ENCODE measurements at places on chromosomes 3 and 15.

GRCh38 chr15:99099661-99100060, 5.2 kb upstream of the SYNM start:
- H3K27me3 ChIP-seq, result peaks cover 80% of the 10 kb centered on the region
- H3K4me1 ChIP-seq, result no peaks in the 10 kb centered on the region
- peaks cover 6% of the 10 kb centered on the region for H3K36me3 ChIP-seq
- no peak overlapping the region for H3K27ac ChIP-seq

DNA sequence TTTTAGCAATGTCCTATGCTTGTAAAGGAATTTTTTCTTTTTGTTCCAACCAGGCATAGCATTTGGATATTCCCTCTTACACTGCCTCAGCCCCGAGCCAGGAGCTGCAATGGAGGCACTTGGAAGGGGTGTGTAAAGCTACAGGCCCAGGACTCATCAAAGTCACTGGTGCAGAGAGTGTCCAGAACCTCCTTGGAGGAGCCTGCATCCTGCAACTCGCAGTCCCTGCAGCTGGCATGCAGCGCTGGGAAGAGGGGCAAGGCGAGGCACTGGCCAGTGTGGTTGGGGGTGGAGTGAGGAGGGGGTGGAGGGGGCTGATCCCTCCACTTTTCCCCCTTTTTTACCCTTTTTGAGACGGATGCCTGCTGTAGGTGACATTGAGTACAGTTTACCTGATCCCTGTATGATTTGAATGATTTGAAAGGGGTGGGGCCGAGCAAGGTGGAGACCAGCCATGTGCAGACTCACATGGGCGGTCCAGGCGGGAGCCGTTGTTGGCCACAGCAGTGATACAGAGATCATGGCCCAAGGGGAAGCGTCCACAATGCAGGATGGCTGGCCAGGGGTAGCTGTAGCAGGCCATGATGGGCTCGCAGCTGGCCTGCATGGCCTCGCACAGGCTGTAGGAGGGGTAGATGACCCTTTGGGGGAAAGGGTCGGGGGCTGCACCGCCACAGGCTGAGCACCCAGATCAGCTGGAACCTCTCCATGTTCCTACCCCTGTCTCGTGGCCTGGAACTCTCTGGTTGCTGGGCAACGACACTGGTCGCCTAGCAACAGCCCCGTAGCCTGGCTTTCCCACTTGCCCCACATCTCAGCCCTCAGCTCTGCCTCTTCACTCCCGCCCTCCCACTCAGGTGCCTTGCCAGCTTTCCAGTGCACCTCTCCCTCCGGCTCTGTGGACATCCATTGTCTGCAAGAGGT, 7.9 kb downstream of the P4HTM start:
- DNase-seq, result no peak
- no peak overlapping the region for H3K4me3 ChIP-seq
- no peak overlapping the region for H3K27ac ChIP-seq

DNA sequence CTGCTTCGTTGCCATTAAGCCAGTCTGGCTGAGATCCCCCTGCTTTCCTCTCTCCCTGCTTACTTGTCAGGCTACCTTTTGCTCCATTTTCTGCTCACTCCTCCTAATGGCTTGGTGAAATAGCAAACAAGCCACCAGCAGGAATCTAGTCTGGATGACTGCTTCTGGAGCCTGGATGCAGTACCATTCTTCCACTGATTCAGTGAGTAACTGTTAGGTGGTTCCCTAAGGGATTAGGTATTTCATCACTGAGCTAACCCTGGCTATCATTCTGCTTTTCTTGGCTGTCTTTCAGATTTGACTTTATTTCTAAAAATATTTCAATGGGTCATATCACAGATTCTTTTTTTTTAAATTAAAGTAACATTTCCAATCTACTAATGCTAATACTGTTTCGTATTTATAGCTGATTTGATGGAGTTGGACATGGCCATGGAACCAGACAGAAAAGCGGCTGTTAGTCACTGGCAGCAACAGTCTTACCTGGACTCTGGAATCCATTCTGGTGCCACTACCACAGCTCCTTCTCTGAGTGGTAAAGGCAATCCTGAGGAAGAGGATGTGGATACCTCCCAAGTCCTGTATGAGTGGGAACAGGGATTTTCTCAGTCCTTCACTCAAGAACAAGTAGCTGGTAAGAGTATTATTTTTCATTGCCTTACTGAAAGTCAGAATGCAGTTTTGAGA, 25.0 kb downstream of the CTNNB1 start:
- peaks cover 53% of the 10 kb centered on the region for H3K36me3 ChIP-seq
- H3K27ac ChIP-seq, result peak overlapping the region; percentile 44
- no peaks in the 10 kb centered on the region for H3K27me3 ChIP-seq
- DNase-seq, result no peak
- H3K4me1 ChIP-seq, result peaks cover 70% of the 10 kb centered on the region

- H3K27ac ChIP-seq, result no peak overlapping the region
- H3K36me3 ChIP-seq, result no peaks in the 10 kb centered on the region
- H3K4me3 ChIP-seq, result no peak overlapping the region
- H3K4me1 ChIP-seq, result no peaks in the 10 kb centered on the region
- no peaks in the 10 kb centered on the region for H3K27me3 ChIP-seq
- no peak for DNase-seq
Observed at GRCh38 chr3:62672988-62673313, 202.3 kb downstream of the CADPS start.

- H3K4me3 ChIP-seq, result no peak overlapping the region
- no peaks in the 10 kb centered on the region for H3K36me3 ChIP-seq
- no peak for DNase-seq
- H3K27me3 ChIP-seq, result no peaks in the 10 kb centered on the region
Observed at GRCh38 chr3:147701195-147701594, 292.0 kb downstream of the ZIC1 start.

GRCh38 chr3:129596194-129597086, 10.0 kb downstream of the PLXND1 start:
- H3K4me1 ChIP-seq, result peaks cover 73% of the 10 kb centered on the region
- H3K27me3 ChIP-seq, result no peaks in the 10 kb centered on the region
- DNase-seq, result no peak
- no peak overlapping the region for H3K4me3 ChIP-seq

- H3K4me3 ChIP-seq, result no peak overlapping the region
- DNase-seq, result no peak
- no peaks in the 10 kb centered on the region for H3K4me1 ChIP-seq
- H3K36me3 ChIP-seq, result peaks cover 7% of the 10 kb centered on the region
- no peak overlapping the region for H3K27ac ChIP-seq
Observed at GRCh38 chr15:76465728-76466127, 129.2 kb downstream of the ISL2 start.

- no peak overlapping the region for H3K27ac ChIP-seq
- peaks cover 6% of the 10 kb centered on the region for H3K36me3 ChIP-seq
Observed at GRCh38 chr3:114418724-114419543, 125.1 kb downstream of the TIGIT start.

- no peak overlapping the region for H3K4me3 ChIP-seq
- H3K27me3 ChIP-seq, result peaks cover 43% of the 10 kb centered on the region
- H3K27ac ChIP-seq, result no peak overlapping the region
Observed at GRCh38 chr3:115828401-115828800, 205.1 kb downstream of the GAP43 start.

DNA sequence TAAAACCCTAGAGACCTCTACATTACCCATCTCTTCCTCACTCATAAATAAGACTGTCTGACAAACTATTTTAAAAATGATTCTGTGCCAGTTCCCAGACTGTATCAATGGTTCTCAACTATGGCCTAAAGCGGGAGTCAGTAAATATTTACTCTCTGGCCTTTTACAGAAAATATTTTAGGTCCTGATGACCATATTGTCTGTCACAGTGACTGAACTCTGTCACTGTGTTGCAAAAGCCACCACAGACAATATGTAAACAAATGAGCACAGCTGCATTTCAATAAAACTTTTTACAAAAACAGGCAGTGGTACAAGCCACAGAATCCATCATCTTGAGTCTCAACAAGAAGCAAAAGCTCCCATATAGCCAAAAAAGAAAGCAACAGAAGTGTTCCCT, 45.4 kb downstream of the PLOD2 start:
- H3K4me3 ChIP-seq, result no peak overlapping the region
- H3K36me3 ChIP-seq, result no peaks in the 10 kb centered on the region

GRCh38 chr3:146650691-146651442, 45.7 kb upstream of the PLSCR5 start:
- no peak for DNase-seq
- no peaks in the 10 kb centered on the region for H3K4me1 ChIP-seq
- no peaks in the 10 kb centered on the region for H3K27me3 ChIP-seq

- no peaks in the 10 kb centered on the region for H3K36me3 ChIP-seq
- no peaks in the 10 kb centered on the region for H3K27me3 ChIP-seq
- H3K4me1 ChIP-seq, result peaks cover 11% of the 10 kb centered on the region
- peak overlapping the region; percentile 61 for H3K27ac ChIP-seq
- DNase-seq, result no peak
- H3K4me3 ChIP-seq, result no peak overlapping the region
Observed at GRCh38 chr15:63446255-63446654, 58.1 kb upstream of the USP3 start.

GRCh38 chr3:138472141-138472825, 37.9 kb downstream of the ESYT3 start:
- no peak overlapping the region for H3K4me3 ChIP-seq
- H3K4me1 ChIP-seq, result no peaks in the 10 kb centered on the region
- no peak overlapping the region for H3K27ac ChIP-seq
- no peaks in the 10 kb centered on the region for H3K36me3 ChIP-seq

DNA sequence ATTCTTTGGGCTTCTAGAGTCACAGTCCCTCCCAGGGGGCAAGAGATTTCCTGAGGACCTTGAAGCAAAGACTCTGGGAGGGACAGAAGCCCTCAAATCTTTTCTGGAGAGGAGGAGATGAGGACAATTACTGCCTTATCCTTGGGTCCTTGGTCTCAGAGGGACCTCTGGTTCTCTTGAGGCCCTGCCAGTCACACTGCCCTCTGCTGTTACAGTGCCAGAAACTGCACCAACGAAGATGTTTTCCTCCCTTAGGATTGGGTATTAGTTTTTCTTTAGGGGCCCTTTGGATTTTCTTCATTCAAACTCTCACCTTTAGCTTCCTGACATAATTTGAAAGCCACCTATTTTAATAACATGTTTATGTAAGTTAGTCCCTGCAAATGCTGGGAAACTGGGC, 58.2 kb upstream of the SCN5A start:
- no peak overlapping the region for H3K27ac ChIP-seq
- H3K4me1 ChIP-seq, result no peaks in the 10 kb centered on the region
- H3K4me3 ChIP-seq, result no peak overlapping the region
- peaks cover 39% of the 10 kb centered on the region for H3K27me3 ChIP-seq
- no peak for DNase-seq

- H3K4me3 ChIP-seq, result no peak overlapping the region
- H3K36me3 ChIP-seq, result peaks cover 6% of the 10 kb centered on the region
- peaks cover 4% of the 10 kb centered on the region for H3K4me1 ChIP-seq
- H3K27ac ChIP-seq, result no peak overlapping the region
Observed at GRCh38 chr3:128609294-128609693, 41.3 kb downstream of the RPN1 start.

GRCh38 chr3:101629219-101629618, 47.7 kb downstream of the ZBTB11 start:
- no peaks in the 10 kb centered on the region for H3K4me1 ChIP-seq
- H3K27me3 ChIP-seq, result no peaks in the 10 kb centered on the region
- no peaks in the 10 kb centered on the region for H3K36me3 ChIP-seq
- DNase-seq, result no peak
- no peak overlapping the region for H3K4me3 ChIP-seq
- no peak overlapping the region for H3K27ac ChIP-seq

- H3K4me3 ChIP-seq, result no peak overlapping the region
- peaks cover 22% of the 10 kb centered on the region for H3K27me3 ChIP-seq
- no peak overlapping the region for H3K27ac ChIP-seq
Observed at GRCh38 chr3:102206511-102207031, 228.2 kb upstream of the ZPLD1 start.

DNA sequence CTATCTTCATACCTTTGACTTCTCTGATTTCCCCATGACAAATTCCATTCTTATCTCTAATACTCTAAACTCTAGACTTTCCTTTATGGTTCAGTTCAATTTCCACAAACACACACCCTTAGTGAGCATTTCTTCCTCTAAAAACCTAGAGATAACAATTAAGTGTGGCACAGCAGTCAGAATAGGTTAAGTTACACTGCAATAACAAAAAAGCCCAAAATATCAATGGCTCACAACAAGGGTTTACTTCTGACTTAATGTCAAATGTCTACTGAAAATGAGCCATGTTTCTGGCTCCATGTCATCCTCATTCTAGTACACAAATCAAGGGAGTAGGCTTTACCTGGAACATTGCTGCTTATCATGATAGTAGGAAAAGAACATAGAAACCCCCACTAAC, 123.8 kb downstream of the TAFA4 start:
- H3K27me3 ChIP-seq, result no peaks in the 10 kb centered on the region
- H3K27ac ChIP-seq, result no peak overlapping the region

DNA sequence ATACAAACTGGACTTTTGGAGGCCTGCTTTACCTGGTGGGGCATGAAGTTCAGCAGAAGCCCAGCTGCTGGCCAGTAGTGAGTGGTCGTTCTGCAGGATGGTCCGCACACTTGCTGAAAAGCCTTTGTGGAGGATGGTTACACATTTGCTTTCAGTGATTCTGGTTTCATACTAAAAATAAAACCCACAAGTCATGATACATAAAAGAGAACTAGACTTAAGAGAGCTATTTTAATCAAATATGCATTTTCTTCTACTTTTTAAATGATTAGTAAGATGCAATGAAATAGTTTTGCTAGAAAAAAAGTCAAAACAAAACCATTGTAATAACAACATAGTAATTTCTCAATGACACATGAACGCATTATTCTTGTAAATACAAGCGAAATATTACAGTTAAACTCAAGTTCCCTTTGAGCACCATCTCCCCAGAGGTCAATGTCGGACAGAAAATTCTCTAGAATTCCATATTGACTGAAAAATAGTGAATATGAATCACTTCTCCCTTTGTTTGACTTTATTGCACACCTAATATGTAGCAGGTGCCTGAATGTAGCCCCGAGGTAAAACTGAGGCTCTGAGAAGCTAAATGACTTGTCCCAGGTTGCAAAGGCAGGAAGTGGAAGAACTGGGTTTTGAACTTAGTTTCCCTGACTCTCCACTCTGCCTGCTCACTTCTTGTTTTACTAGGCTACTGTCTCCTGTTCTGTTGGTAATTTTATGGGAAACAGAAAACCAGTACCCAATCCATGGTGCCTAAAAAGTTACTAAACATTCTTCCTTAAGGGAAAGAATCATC, 8.3 kb downstream of the IL5RA start:
- H3K4me3 ChIP-seq, result no peak overlapping the region
- no peak for DNase-seq
- H3K36me3 ChIP-seq, result no peaks in the 10 kb centered on the region
- H3K27me3 ChIP-seq, result peaks cover 11% of the 10 kb centered on the region
- no peaks in the 10 kb centered on the region for H3K4me1 ChIP-seq
- no peak overlapping the region for H3K27ac ChIP-seq

DNA sequence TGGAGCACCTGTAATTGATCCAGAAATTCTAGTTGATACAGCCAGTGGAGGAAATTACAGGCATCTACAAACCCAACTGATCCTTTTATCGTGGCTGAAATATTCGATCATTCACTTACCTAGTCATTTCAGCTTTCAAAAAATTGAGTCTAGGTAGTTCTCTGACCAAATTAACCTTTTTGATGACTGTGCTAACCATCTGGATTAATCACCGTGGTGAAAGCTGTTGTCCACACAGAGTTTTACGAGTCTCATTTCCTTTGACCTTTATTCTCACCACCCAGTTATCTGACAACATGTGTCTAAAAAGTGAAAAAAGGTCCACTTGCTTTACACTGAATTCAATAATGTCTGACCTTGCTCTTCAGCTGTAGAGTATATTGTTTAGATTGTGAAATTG, 354.3 kb downstream of the AGBL1 start:
- H3K27me3 ChIP-seq, result peaks cover 17% of the 10 kb centered on the region
- no peak overlapping the region for H3K27ac ChIP-seq
- DNase-seq, result no peak
- no peak overlapping the region for H3K4me3 ChIP-seq
- H3K36me3 ChIP-seq, result no peaks in the 10 kb centered on the region

GRCh38 chr3:4019501-4019900, 220.3 kb downstream of the LRRN1 start:
- no peaks in the 10 kb centered on the region for H3K36me3 ChIP-seq
- no peaks in the 10 kb centered on the region for H3K27me3 ChIP-seq
- no peak for DNase-seq
- H3K27ac ChIP-seq, result no peak overlapping the region
